ENCODE measurements at places on chromosomes 13 and 19.

- DNase-seq = no peak
These were observed 172.7 kb downstream of the KLF5 start for GRCh38 chr13:73231471-73231870.

- no peak for DNase-seq
These were observed 17.6 kb downstream of the ACOD1 start for GRCh38 chr13:76965759-76966421.

DNA sequence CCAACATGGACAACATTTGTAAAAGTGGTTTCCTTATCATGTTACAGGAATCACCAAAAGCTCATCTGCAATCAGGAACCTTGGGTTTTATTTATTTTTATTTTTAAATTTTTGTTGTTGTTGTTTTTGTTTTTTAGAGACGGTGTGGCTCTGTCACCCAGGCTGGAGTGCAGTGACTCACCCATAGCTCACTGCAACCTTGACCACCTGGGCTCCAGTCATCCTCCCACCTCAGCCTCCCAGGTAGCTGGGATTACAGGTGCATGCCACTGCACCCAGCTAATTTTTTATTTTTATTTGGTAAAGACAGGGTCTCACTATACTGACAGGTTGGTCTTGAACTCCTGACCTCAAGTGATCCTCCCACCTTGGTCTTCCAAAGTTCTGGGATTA is 13.6 kb upstream of the SERP2 start:
- no peak for DNase-seq

GRCh38 chr13:43021926-43022670 is 1.3 kb upstream of the DNAJC15 start:
- no peak for DNase-seq

DNA sequence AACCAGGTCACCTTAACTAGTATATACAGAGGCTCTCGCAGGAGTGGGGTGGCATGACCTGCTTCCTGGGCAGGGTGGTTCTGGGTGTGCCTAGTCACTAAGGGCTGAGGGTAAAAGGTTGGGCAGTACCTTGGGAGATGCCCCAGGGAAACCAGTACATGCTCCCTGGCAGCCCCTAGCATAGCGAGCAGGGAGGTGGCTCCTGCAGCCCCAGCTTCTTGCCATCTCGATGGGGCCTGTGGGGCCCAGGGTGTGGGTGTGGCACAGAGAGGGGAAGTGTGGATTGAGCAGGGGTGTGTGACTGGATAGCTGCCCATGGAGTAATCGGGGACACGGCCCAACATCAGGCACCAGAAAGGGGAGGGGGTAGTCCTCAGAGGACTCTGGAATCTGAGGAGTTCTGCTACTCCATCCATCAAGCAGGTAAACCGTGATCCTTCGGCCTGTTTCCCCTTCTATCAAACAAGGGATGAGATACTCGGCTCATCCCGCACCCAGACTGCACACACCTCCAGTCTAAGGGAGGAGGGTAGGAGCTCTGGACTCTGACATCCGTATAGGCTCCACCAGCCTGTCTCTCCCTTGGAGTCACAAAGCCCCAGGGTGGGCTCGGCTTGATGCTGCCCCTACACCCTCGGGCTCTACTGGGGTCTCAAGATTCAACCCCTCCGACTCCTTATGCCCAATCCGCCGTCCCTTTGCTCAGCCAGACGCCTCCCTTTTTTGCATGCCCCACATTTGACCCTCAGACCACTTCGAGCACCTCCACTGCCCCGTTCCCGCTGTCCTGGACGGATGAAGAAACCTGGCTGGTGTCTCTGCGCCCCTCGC is 1.1 kb downstream of the ZBTB45 start:
- no peak for DNase-seq

GRCh38 chr13:109720758-109721184 is 65.6 kb downstream of the IRS2 start:
- no peak for DNase-seq

GRCh38 chr13:37934339-37935191 is 65.0 kb upstream of the TRPC4 start:
- no peak for DNase-seq

- no peak for DNase-seq
These were observed 10.3 kb downstream of the GJB6 start for GRCh38 chr13:20221772-20222171.

- DNase-seq = no peak
These were observed 11.1 kb upstream of the SERP2 start for GRCh38 chr13:44362394-44363040.
